ENCODE measurements at places on chromosomes 7 and 10.

DNA sequence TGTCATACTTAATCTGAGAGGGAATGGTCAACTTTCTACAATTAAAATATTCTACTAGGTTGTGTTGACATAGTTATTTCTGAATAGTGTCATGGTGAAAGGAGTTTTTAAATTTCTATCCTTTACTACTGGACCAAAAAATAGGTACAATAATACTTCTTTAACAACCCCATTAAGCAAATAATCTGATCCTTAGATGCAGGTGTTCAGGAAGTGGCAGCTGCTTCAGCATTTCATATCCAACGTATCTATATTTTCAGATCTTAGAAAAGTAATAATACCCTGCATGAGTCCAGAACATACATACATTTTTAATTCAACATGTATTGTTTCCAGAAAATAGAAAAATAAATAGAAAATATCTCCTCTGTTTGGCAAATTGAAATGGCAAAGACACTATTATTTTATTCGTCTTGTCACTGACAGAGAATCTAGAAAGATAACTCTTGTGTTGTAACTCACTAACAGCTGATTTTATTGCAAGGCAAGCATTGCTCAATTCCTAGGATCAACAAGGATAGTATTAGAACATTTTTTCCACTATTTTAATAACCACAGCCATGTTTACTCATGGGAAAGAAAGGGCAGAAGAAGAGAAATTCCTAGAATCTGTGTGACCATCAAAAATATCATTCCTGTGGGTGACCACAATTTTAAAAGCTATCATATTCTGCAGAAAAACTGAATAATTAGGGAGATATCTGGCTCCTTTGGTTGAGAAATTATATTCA is 159.3 kb upstream of the CNTNAP2 start:
- DNase-seq, result no peak

DNA sequence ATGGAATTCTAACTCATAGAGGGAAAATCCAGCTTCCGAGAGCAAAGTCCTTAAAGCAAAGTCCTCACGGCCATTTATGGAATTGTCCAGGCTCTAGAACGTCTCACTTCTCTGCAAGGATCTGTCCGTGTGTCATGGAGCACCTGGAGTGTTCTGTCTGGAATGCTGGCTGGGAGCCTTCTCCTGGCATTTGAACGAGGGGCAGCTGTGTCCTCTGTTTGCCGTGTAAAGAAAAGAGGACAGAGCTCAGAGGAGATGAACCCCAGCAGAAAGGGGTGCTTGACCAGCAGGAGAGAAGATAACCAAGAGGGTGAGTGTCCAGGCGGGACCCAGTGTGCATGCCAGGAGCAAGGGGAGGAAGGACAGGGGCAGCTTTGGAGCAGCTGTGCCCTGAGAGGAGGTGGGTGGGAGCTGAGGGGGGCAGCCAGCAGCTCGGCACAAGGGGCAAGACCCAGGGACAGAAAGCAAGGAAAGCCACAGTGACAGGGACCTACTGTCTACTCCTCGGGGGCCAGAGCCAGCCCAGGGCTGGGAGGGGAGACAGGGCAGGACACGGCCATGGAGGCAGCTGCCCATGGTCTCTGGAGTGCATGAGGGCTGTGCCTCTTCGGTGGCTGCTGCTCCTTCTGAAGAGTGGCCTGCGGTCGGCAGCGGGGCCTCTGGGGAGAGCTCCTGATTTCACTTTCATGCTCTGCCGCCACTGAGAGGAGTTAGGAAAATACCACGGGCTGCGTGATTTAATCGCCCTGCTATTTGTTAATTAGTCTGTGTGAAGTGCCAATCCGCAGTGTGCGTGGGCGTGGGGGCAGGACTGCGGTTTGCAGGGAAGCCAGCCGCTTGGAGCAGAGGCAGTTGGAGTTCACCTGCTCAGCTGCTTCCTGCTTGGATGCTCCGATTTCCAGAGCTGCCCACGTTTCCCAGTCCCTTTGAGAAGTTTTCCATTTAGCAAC is 149.3 kb upstream of the SHH start:
- no peak for DNase-seq

DNA sequence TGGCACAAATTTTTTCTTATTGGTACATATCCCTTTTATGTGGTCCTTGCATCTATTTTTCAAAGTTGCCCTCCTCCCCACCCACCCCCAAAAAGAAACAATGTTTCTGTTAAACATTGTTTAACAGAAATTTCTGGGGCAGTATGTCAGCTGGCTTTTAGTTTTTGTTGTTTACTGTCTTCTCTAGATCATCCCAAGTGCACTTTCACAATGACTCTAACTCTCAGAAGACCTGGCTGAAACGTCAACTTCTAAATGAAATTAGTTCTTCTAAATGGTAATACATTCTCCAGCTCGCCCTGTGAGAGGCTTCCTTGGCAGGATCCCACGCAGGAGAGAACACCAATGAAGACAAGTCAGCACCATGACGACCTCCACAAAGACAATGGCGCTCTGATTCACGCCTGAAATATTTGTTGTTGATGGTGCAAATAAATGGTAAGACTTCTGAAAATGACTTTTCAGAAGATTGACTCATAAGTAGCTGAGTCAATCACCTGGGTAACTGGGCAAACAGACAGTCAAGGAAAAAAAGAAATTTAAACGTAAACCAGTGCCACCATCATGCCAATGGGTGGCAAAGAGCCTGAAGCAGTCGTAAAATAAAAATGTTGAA is 293.7 kb downstream of the FZD1 start:
- no peak for DNase-seq

- DNase-seq, result no peak
These were observed 533.8 kb upstream of the LRRN3 start for GRCh38 chr7:110557136-110557535.

- DNase-seq, result no peak
These were observed 26.9 kb downstream of the CAV1 start for GRCh38 chr7:116551692-116552091.

DNA sequence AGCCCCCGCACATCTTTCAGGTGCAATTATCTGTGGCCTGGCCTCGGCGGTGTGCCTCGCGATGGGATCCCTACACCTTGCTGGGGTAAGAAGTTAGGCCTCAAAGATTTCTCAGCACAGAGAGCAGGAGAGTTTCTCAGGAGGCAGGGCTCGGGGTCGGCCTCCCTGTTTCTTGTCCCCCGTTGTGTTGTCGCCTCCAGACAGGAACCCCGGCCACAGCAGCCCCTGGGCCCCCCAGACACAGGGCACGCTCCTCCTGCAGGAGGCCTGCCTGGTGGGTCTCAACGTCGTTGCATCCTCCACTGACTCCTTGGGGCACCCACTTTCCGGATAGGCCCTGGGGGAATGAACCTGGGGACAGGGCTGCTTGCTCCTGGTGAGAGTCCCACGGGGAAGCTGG is 229.1 kb upstream of the SHH start:
- DNase-seq, result no peak

GRCh38 chr7:14734839-14735321 is 167.7 kb downstream of the DGKB start:
- DNase-seq, result no peak
